CD4-positive, alpha-beta T cell treated with Interleukin-21 for 1 hour (primary cell): ENCODE measurements at places on chromosomes 1 and 21.

- no peak for DNase-seq
Observed at GRCh38 chr1:30650038-30650967, 73.1 kb downstream of the MATN1 start.

DNA sequence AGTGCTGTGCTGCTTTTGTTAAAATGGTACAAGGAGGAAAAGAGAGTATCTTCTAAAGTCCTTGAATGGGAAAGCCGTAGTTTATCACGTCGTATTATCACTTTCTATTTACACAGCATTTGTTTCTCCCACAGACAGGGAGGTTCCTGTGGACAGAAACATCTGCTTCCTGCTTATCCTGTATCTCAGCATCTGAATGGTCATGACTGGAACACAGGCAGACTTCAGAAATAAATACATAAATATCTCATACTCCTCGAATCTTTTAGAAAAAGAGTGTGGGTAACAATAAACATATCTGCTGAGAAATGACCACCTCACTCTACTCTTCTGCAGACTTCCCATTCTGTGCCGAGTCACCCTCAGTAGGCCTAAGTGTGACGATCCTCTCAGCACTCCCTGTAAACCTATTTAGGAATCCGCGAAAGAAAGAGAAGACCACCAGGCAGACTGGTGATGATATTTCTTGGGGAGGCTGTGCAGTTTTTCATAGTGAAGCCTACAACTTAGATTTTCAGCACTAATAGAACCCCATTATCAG, 393.5 kb downstream of the SMYD3 start:
- DNase-seq, result no peak

GRCh38 chr1:36884029-36884701, 150.2 kb downstream of the GRIK3 start:
- no peak for DNase-seq

- DNase-seq, result no peak
Observed at GRCh38 chr1:225462429-225462713, 34.5 kb upstream of the LBR start.

GRCh38 chr1:183699616-183700160, 46.6 kb upstream of the APOBEC4 start:
- no peak for DNase-seq

DNA sequence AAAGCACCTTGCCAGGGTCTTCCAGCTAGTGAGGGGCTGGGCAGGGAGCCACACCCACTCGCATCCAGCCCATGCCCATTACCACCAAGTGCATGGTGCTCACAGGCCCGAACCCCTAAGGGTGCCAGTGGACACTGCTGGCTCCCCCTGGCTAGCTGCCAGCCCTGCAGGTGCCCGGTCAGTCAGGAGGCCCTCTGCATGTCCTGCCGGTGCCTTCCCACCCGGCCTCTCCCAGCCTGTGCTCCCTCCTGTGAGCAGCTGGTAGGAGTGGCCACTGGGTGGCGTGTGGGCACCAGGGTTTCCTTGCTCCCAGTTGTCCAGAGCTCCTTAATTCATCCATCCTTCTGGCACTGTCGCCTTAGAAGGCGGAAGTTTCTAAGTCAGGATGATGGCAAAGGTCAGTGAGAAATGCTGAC, 33.4 kb downstream of the QSOX1 start:
- DNase-seq, result peak; percentile 8

DNA sequence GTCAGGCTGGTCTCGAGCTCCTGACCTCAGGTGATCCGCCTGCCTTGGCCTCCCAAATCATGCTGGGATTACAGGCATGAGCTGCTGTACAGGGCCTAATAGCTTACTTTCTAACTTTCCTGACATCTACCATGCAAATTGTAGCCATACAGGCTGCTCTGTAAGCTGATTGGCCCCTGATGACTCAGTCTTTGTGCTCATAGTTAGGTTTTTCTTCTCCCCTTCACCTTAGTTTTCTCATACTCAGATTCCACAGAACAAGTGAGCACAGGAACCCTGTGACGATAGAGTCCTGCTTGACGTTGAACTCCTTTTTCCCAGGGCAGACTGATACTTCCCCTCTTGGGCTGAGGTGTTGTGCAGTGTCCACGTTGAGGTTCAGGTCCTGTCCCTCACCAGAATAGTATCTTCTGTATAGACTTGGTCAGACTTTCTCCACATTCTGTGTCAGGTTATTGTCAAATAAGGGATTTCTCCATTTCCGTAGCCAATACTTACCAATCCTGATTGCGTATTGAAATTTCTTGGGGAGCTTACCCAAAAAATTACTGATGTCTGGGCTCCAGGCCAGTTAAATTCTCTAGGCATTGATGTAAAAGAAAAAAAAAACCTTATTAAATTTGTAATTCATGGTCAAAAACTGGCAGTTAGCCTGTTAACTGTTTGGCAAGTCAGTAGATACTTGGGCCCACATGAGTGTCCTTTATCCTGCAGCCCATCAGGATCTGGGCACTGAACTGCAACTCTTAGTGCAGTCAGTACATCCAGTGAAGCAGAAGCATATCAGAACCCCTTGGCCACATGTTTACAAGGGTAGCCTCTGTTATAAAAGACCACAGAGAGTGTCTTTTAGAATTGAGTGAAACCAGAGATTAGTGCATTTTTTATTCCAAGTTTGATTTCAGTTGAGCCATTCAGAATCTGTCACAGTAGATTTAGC, 118.2 kb downstream of the DYRK1A start:
- DNase-seq, result no peak

DNA sequence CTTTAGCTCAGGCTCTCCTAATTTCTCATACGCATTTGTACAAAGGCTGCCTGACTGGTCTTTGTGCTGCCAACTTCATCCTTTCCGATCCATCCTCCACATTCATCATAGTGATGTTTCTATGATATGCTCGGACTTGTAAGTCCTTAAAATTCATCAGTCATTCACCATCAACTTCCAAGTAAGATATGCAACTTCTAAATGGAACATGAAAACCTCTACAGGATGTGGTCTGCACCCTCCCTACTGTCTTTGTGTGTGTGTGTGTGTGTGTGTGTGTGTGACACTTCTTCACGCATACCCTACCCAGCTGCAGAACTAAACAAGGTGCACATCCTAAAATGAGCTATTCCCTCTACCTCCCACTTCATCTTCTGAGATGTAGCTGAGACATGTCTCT, 397.9 kb upstream of the NR5A2 start:
- DNase-seq, result no peak

GRCh38 chr1:239308701-239309333, 77.6 kb upstream of the CHRM3 start:
- peak; percentile 5 for DNase-seq

DNA sequence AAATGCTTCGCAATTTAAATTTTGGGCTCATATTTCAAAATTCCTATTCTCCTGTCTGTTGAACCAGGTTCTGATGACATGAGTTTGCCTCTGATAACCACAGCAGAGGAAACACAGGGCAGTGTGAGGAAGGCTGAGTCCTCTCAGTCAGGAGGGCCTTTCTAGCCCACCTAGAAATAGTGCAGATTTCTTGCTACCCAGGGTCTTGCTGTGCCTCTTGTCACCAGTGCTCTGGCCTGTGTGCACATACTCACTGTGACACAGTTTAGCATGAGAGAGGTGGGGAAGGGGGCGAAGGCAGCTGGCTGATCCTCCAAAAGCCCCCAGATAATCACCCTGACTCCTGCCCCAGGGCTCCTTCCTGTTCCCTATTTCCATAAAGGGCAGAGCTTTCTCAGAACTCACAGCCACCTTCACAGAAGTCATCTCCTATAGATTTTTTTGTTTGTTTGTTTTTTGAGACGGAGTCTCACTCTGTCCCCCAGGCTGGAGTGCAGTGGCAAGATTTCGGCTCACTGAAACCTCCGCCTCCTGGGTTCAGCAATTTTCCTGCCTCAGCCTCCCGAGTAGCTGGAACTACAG, 23.7 kb downstream of the ERRFI1 start:
- DNase-seq, result no peak
